ENCODE measurements at places on chromosomes 4 and X.
A peak's percentile ranks its signal among the peaks of the same experiment; 100 is the strongest.

- no peak for DNase-seq
These were observed 743.3 kb upstream of the AGA start for GRCh38 chr4:178185517-178185916.

DNA sequence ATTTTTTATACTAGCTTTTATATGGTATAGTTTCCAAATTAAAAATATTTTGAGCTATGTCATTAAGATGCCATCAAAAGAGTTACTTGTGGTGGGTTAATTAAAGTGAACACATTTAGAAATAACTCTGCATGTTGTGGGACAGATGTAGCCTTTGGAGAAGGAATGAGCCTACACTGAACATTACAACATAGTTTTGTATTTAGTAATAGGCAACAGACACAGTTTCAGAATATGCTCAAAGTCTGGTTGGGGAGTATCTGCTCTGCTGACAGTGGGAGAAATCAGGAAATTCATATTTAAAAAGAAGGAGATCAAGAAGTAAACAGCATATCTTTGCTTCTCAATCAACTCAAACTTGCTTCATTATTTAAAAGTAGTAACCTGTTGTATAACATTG, 23.7 kb downstream of the EMCN start:
- no peak for DNase-seq

DNA sequence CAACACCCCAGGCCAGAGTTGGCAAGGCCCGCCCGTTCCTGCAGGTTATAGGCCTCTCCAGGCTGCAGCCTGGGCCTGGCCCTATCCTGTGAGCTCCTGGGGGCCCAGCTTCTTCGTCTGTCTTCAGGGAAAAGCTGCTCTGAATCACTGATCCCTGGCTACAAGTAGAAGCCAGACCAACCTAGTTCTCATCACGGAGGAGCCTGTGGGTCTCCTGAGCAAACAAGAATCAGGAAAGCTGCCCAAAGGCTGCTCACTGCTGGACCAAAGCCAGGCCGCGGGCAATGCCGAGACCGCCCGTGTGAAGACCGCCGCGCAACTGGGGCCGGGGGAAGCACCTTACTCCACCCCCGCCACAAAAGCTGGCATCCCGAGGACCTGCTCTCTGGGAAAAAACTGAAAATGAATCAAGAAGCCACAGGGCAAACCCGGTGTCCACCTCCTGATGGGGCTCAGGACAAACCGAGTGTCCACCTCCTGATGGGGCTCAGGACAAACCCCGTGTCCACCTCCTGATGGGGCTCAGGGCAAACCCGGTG, 12.8 kb downstream of the CTBP1 start:
- no peak for DNase-seq

DNA sequence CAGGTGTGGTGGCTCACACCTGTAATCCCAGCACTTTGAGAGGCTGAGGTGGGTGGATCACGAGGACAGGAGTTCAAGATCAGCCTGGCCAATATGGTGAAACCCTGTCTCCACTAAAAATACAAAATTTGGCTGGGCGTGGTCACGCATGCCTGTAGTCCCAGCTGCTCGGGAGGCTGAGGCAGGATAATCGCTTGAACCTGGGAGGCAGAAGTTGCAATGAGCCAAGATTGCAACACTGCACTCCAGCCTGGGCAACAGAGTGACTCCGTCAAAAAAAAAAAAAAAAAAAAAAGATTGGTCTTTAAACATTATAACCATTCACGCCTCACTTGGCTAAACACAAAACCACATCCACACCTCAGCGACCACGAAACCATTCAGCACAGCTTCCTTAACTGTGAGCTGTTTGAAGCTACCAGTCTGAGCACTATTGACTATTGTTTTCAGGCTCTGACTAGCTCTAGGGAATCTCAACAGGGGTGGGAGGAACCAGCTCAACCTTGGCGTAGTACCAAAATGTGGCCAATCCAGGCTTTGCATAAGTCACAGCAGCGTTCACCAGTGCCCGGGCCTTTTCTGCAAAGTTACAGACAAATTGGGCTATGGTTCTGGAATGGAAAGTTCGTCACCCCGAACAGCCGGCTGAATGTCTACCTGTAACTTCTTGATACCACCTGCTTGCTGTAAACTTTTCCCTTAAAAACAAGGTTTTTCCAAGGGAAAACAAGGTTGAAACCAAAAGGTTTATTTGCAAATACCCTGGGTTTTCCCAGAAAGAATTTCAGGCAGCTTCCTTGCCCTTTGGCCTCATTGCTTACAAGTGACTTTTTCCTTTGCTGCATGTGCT, 73.6 kb upstream of the DHX15 start:
- no peak for DNase-seq

DNA sequence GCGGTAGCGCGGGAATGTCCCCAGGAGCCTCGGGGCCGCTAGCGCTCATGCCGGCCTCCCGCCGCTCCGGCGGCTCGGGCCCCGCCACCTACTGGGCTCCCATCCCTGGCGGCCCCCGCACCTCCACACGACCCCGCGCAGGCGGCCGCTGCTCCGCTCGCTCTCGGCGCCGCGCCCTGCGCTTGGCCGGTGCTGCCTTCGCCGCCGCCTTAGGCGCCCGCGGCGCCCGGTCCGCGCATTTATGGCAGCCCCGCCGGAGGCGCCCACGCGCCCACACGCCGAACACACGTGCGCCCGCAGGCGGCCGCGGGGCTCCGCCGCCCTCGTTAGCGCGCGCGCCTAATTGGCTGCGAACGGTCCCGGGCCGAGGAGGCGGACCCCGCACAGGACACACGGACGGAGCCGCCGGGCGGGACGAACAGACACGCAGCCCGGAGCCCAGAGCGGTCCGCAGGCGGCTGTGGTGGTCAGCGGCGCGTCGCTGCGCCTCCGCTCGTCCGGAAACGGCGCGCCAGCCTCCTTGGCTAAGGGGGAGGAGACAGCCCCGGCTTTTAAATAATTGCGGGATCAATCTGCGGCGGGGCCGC, at the start of gene NKX1-1:
TSS of gene NKX1-1 (minus strand) at position 49 of the 587 bp plus-strand sequence. CDS start at position 49, 0 bp downstream.
- DNase-seq, result no peak

DNA sequence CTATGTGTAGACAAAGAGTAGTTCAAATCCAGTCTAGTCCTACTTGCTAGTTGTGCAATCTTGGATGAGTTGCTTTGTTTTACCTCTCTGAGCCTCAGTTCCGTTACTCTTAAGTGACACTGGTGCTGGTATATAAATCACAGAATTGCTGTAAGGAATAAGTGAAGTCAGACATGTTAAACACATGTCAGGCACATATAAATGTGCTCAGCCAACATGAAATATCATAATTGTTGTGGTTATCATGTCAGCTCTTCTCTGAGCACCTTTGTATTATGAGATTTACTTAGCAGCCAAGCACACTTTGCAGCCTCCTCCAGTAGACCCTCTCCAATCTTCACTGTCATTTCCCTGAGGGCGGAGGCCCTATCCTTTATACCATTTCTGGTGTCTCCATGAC, 87.9 kb upstream of the PAK3 start:
- no peak for DNase-seq

DNA sequence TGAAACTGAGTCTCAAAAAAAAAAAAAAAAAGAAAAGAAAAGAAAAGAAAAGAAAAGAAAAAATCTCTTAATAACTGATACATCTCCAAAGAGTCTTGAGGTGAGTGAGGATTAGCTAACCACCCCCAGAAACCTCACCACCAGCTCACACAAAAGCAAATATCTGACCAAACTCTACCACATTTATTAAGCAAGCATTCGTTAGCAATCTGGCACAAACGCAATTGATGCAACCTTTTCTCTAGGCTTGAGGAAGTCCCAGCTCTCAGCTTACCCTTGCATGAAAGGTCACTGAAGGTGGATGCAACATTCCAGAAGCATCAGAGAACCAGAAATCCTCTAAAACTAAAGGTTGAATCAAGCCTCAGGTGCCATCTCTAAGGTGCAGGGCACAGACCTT, 231.9 kb upstream of the BCOR start:
- no peak for DNase-seq

DNA sequence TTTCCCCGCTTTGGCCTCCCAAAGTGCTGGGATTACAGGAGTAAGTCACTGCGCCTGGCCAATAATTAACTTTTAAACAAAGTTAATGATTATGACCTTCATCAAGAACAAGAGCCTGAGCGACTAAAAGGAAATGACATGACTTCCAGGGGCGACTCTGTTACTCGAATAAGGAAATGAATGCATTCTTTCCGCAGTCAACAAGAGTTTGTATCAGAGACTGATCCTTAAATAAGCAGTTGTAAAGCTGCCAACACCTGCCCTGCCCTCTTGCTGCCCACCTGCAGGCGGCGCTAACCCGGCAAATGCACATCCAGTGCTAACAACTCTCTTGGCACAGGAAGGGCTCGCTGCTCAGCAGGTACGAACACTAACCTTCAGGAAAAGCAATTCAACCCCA, 27.3 kb downstream of the WDR1 start:
- DNase-seq, result no peak

DNA sequence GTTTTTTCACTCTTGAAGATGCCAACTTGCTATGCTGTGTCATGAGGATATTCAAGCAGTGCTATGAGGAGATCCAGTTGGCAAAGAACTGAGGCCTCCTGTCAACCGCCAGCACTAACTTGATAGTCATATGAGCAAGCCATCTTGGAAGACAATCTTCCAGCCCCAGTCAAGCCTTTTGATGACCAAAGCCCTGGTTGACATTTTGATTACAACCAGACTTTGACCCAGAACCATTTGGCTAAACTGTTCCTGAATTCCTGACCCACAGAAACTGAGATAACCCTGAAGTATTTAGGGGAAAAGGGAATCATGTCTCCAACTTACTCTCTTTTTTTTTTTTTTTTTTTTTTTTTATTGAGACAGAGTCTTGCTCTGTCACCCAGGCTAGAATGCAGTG, 32.9 kb downstream of the UGDH start:
- no peak for DNase-seq

- peak; percentile 26 for DNase-seq
These were observed 92.9 kb downstream of the EGF start for GRCh38 chr4:110005461-110006056.

DNA sequence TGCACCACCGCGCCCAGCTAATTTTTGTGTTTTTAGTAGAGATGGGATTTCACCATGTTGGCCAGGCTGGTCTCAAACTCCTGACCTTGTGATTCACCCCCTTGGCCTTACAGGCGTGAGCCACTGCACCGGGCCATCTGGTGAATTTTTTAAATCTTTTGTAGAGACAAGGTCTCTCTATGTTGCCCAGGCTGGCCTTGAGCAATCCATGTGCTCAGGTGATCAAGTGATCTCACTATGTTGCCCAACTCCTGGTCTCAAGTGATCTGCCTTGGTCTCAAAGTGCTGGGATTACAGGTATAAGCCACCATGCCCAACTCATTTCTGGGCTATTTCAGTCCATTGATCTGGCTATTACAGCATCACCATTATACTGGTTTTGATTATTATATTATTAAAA, 22.2 kb upstream of the GALNT7 start:
- no peak for DNase-seq

GRCh38 chr4:152534541-152535359, 1.1 kb downstream of the FBXW7 start:
- DNase-seq, result no peak

GRCh38 chr4:109432203-109432602, 1.4 kb upstream of the SEC24B start:
- DNase-seq, result no peak

GRCh38 chr4:177671387-177671786, 229.2 kb upstream of the AGA start:
- DNase-seq, result no peak

DNA sequence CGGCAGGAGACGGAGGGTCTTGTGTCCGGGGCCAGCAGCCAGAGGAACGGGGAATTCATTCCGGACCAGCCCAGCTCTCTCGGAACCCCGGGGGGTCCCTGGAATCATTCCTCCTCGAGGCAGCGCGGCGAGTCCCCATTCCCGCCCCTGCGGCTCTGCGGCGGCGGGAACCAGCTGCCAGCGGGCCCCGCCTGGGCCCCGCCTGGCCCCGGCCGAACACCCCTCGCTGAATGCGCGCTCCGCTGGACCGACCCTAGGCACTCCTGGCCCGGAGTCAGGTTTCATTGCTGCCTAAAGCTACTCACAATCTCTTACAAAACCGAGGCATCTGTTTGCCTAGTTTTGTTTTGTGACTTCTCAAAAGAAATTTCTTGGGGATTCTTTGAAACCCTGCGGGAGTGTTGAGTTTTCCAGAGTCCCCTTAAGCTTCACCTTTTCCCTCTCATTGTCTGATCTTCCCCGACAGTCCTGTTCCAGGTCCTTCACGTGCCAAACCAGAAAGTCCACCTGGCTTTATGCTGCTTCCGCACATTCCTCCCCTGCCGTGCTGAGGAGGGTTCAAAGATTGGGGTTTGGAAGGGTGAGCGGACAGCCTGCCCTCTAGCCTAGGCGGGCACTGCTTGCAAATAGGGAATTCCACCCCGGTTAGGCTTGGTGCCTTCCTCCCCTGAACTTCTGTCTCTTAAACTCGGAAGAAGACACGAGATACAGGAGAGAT, 789 bp downstream of the ARHGAP10 start:
- no peak for DNase-seq

- no peak for DNase-seq
These were observed 67.0 kb downstream of the AASDH start for GRCh38 chr4:56320293-56320692.

- peak; percentile 67 for DNase-seq
These were observed 85.5 kb downstream of the CT47B1 start for GRCh38 chrX:120790118-120790517.

DNA sequence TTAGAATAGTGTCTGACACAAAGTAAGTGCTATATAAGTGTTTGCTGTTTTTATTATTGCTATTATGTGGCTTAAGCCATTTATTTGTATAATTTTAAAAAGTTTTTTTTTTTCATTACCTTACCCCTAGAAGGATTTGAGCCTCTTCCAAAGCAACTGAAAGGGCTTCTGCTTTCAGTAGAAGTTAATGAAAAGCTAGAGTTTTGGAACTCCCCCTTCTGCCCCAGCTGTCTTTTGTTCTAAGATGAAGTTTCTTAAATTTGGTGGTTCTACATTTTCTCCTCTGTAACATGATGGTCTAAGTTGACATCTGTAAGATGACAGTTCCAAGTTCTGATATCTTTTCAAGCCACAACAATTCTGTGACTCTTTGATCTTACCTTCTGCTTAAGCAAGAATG, 30.3 kb downstream of the FHIP1A start:
- DNase-seq, result no peak

DNA sequence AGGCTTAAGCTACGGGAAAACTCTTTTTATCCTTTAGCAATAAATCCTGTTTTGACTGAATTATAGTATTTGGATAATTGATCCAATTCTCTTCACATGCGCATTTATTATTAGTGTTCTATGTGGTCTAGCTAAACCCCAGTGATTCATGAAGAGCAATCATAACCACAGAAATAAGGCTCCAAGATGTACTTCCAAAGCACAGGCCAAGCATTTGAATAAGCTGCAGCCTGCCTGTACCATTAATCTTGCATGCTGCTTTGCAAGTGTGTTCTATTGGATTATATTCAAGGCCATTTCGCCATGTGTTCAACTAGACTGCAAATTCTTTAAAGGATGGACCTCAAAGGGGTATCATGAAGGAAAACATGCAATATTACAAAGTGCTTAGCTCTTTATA, 385.2 kb upstream of the FAT1 start:
- DNase-seq, result no peak

Data from amniotic stem cell (primary cell).